ENCODE measurements at places on chromosomes 4 and X.

DNA sequence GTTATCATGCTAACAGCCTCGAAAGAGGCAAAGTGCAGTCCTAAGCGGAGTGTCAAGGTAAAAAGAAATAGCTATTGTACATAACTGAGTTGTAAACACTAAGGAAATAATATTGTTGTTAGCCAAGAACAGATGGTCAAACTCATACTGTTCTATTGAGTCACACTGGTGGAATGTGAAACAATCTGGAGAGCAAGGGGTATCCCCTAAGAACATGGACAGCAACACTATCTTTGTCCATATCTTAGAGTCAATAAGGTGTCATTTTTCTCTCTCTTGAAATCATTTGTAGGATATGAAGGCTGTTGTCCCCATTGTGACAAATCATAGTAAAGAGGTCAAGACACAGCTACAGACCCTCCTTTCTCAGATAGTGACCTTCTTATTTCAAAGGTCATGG, 4.5 kb upstream of the PDGFC start:
- no peak for DNase-seq

DNA sequence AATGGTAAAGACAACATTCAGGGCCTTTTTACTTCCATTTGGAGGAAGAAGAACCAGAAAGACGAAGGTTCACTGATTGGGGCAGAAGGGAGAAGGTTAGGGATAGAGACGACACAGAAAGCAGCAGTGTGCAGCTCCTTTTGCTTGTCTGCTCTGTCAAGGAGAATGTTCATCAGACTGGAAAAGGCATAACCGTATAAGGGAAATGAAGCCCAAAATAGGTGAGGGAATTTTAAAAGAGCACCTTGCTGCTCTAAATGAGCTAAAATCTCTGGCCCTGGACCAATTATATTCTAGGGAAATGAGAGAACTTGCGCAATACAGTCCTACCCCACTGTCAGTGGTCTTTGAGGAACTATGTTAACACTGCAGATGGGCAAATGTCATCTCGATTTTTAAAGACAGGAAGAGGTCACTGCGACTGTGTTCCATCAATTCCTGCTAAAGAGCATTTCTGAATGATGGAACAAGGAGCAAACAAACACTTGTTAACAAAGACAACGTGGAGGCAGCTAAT, 909.8 kb upstream of the FTHL17 start:
- no peak for DNase-seq

DNA sequence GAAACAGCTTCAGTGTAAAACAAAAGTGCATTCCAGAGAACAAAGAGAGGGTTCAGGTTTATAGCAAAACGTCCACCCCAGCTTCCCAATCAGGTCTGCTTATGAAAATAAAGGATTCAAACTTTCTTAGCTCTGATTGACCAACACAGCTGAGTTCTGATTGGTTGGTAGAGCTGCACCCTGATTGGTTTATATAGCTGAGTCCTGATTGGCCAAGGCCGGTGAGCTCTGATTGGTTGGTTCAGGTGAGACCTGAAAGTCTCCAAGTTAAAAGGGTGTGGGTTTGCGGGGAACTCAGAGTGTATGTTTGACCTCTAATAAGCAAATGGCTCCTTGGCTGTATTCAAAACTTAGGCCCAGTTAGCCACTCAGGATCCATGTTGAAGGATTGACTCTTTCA, 20.9 kb downstream of the CLRN2 start:
- DNase-seq: peak; percentile 15

GRCh38 chr4:106677213-106677612, 308.6 kb upstream of the GIMD1 start:
- no peak for DNase-seq

DNA sequence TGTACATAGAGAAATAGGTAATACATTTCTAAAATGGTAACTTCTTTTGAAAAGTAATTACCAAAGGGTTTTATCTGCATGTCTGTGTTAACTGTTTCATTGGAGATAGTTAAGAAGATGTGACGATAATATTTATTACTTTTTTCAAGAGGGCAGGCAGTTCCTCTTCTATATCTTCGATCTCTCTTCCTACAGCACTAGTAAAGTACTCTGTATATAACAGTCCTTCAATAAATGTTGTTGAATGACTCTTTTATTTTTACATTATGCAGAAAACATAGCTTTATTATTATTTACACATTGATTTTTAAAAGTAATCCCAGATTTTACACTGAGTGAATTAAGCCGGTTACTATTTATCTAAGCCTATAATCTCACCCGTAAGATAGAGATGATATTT, 51.8 kb downstream of the TMPRSS11E start:
- no peak for DNase-seq

GRCh38 chr4:144645631-144646522, at the start of gene HHIP:
TSS of gene HHIP (plus strand) at chr4:144646156. CDS start at chr4:144646676, 520 bp downstream.
- DNase-seq: peak; percentile 67

GRCh38 chrX:21837056-21837455, 2.4 kb upstream of the MBTPS2 start:
- no peak for DNase-seq

GRCh38 chr4:1592709-1593417, 91.2 kb downstream of the FAM53A start:
- no peak for DNase-seq

DNA sequence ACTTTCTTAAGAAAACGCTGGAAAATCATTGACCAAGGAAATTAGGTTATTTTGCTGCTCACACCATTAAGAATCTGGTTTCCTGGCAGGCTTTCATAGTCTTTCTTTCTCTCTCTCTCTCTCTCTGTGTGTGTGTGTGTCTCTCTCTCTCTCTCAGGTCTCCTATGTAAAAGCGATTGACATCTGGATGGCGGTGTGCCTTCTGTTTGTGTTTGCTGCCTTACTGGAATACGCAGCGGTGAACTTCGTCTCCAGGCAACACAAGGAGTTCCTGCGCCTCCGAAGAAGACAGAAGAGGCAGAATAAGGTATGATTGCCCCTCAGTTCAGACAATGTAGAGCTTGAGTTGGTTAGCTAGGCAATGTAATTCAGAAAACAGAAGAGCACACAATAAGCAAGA, 161.2 kb downstream of the GLRA2 start:
- DNase-seq: no peak

Measured in DMS53 (cell line).